ENCODE measurements at places on chromosomes 1 and 21.

DNA sequence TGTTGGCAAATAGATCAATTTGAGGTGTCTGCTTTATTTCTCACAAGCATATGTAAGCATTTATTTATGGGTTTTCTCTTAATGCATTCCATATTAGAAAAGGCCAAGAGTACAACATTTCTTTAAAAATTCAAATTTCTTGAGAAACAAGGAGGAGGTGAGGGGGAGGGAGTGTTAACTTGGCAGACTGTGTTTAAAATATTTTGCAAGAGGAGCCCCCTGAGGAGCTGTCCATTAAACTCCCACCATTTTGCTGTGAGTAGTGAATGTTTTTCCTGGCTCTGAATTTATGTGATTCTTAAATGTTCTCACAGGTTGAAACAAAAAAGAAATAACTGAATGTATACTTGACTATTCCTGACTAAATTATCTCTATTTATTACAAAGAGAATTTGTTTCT lies 363.8 kb downstream of the PTPRC start:
- DNase-seq, result no peak

DNA sequence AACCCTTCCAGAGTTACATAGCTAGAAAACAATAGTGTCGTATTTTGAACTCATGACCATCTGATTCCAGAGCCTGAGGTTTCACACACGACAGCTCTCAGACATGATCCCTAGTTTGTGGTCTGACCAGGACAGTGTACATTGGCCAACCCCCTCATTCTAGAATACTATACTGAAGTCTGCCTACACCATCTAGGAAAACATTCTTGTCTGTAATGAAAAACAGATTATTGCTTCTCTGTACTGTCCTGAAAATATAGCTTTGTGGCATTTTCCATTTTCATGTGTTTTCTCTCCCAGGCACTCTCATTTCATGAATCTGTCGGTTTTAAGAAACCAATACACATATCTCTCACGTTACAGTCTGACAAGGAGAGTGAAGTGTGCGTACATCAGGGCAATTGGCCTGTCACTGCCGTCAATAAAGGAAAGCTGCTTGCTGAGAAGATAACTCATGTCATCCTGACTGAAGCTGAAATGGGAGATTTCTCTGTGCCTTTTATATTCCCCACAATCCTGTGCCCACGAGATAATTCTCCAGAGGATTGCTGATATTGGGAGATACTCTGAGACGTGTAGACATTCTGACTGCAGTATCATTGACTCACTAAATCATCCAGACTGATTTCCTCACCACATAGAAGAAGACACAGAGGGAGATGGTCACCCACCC lies 585.6 kb downstream of the PLPP3 start:
- DNase-seq, result no peak

DNA sequence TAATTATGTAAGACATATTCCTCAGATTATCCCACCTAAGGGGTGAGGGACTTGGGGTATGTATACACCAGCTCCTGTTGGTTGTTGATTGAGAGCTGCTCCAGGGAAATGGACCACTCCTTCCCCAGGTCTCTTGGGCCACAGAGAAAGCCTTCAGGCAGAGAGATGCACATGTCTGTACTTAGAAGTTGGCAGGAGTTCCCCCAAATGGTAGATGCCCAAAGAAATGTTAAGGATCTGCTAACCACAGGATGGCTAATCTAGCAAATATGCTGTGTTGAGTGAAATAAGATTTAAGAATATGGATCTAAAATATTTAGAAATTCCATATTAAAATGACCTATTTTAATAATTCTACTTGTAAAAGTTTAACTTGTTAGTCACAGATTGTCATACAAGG lies 100.8 kb upstream of the DNAH14 start:
- DNase-seq, result no peak

DNA sequence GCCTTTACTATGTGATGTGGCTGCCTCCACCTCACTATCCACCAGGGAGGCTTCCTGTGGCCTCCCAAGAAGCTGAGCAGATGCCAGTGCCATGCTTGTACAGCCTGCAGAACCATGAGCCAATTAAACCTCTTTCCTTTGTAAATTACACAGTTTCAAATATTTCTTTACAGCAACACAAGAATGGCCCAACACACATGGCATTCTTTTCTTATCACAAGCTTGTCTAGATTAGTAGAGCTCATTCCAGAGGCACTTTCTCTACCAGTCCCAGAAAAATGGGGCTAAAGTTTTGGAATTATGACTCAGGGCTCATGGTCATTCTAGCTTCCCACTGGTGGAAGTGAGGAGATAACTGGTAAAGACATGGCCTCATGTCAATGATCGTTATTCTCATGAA lies 655.2 kb downstream of the LMO4 start:
- DNase-seq, result no peak

DNA sequence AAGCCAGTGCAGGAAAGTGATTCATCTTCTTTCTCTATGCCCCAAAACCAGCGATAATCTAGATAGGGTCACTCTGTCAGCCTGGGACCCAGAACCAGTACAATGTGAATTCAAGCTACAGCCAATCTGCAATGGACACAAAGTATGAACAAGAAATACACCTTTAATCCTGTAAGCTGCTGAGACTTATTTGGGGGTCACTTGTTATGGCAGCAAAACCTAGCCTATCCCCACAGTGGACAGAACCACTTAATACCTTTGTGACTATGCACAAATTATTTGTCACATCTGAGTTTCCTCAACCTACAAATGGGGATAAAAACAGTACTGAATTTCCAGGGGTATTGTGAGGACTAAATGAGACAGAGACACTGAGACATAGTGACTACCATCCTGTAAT lies 50.0 kb downstream of the TMCO4 start:
- DNase-seq, result no peak

DNA sequence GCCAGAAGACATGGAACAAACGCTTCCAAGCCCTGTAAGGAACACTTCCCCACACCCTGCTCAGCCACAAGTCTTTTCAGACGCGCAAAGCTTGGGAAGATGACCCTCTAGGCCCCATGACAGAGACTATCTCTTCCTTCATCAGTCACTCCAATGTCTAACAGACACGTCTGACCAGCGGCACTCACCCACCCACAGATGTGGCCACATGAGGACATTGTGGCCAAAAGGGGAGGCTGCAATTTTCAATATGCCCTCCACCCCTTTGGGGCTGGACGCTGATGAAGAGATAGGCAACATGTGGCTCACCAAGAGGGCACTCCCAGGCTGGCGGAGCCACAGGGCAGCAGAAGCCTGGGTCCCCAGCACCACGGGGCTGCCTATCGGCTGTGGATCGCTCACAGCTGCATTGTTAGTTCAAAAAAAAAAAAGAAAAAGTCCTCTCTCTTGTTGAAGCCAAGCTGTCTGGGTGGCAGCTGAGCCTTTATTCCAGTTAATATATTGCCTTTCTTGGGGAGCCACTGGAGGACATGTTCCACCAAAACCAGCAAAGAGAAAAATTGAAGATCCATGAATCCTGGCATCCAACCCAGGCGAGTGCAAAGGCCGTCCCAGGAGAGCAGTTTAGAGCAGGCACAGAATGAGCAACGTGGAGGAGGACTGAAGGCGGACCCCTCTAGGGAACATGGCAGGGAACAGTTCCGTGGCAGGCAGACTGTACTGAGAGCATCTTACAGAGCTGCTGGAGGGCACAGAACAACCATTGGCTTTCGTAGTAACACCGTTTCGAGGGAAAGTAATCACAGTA lies 52.7 kb upstream of the GPR153 start:
- DNase-seq, result no peak

DNA sequence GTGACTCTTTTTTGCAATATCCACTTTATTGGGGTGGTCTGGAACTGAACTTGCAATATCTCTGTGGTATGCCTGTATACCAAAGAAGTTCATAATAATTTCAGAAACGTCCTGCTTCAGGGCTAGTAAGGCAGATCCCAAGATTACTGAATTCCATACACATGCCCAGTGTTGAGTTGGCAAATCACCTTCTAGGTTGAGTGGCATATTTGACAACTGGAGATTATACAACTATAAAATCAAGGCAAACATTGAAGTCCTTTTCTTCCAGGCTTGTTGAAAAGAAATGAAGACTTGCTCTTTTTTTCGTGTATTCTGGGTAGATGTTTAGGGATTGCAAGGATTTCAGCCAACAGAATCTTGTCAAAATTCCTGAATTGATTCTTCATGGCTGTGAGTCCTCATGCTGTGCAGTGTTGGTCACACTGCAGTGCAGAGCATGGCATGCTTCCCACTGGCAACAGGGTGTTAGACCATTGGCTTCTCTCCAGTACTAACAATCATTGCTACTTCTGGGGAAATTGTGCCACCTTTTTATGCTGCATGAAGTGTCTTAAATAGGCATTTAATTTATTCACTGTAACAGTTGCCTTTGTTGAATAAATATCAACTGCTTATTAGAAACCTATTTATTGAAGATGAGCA lies 367.1 kb upstream of the ADGRL4 start:
- peak; percentile 1 for DNase-seq

DNA sequence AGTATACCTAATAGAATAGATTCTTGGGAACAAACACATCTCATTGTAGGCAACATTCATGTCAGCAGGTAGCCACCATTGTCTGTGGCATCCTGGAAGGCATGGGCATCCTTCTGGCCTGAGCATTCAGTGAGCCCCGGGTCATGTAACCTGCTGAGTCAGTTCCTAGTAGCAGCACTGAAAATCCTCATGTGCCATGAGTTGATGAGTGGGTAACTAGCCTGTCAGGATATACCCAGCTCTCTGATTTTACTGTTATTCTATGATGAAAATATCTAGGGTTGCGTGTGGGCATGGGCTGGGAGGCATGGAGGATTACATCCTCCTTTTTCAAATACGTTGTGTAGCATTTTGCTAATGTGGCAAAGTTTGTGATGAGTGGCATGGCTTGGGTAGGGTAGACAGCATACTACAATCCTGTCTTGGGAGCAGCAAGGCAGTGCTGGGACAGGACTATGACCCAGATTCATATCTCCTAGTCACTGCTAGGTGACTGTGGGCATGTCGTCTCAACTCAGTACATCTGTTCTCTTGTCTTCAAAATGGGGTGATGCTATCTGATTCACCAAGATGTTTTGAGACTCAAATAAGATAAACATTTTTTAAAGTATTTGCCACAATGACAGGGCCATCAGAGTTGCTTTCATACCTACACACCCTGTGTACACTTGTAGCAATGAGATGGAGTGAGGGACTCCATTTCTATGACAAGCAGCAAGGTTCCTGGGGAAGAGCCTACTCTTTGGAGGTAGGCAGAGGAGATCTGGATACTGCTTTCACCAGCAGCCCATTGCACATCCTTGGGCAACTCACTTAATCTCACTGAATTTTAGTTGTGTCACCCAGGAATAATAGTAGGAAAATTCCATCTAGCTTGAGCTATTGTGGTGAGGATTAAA lies 62.5 kb downstream of the CD58 start:
- no peak for DNase-seq

DNA sequence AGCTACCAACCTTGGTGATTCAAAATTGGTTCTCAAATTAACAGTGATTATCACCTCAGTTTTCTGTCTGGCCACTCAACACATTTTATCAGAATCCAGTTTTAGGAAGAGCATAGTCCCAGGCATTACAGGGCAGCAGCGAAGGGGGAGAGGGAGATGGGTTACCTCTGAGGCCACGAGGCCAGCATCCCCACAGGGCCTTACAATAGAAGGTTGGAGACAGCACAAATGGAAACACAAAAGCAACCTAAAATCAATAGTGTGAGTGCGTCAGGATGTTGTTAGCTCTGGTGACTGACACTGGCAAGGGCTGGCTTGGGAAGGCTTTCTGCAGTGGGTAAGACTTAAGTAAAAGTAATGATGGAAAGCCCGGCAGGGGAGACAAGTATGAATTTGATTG lies 79.5 kb downstream of the JAK1 start:
- DNase-seq, result no peak

GRCh38 chr1:196136396-196136795 lies 471.8 kb downstream of the KCNT2 start:
- DNase-seq, result no peak

- no peak for DNase-seq
Measured at GRCh38 chr1:245875581-245876261, 631.4 kb downstream of the SMYD3 start.

DNA sequence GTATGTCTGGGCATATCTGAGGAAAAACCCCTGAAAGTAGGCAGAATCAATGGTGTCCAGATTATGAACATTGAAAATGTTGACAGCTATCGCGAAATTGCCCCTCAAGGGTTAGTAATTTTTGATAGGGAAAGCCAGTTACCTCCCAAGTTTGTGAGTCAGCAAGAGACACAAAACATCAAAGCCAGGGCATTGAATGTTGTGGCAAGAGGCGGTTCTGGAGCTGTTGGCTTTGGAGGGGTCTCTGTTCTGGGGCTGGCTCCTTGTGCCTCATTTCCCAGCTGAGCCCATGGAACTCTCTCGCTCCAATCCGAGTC lies 10.6 kb upstream of the S100A11 start:
- DNase-seq, result no peak

DNA sequence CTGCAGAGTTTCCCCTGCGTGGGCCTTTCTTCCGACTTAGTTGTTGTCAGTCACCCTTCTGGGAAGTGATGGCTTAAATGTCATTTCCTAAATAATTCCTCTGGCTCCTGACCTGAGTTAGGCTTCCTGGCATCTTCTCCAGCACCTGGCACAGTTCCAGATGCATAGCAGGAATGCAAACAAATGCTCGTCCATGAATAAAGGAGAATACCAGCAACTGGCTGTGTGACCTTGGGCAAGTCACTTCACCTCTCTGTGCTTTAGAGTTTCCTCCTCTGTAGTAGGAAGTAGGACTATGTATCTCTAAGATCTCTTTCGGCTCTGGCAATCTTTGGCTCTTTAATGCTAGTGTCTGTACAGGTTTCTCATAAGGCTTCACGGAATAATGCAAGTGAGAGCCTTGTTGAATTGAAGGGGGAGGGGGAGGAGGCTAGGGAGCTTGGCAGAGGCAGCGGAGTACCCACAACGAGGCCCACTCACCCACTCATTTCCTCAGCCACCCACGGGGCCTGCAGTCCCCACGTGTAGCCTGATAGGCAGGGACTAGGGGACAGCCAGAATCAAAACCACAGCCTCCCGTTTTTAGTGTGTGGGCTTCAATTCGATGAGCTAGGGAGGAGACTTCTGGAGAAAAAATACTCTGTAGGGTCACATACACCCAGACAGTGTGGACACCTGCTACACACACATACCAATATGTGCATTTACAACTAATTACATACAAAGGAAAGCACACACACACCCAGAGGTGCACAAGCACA lies 48.1 kb downstream of the TENT5C start:
- no peak for DNase-seq

DNA sequence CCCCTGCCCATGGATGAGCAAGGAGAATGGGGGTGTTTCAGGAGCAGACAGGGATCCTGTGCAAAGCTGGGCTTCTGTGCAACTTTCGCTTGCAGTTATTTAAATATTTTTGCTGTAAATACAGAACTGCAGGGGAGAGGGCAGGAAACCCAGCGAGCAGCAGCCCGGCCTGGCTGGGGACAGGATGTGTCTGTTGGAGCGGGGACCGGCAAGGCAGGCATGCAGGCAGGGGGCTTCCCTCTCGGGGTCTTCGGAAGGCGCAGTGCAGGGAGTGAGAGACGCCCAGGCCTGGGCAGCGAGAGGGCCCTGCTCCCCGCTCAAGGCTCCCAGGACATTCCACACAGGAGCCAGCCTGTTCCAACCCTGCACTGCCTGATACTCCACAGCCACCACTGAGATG lies 1.7 kb upstream of the AIRE start:
- no peak for DNase-seq

- DNase-seq, result no peak
Measured at GRCh38 chr1:116529199-116529631, 41.6 kb downstream of the CD58 start.

- DNase-seq, result no peak
Measured at GRCh38 chr1:27574001-27574781, 29.8 kb downstream of the AHDC1 start.

- no peak for DNase-seq
Measured at GRCh38 chr1:113981962-113982931, 3.0 kb downstream of the OLFML3 start.

Data from anterior cingulate cortex (tissue), 58 donors.